ENCODE measurements at places on chromosomes 16 and 17. TPM values are rescaled to one million over a fixed set of nuclear protein-coding genes. Genes with fewer than 3 reads are reported as not detected.

Gene KCNH4
- 2.6 TPM for total RNA-seq

Gene TAT
- 0.48 TPM for total RNA-seq

DNA sequence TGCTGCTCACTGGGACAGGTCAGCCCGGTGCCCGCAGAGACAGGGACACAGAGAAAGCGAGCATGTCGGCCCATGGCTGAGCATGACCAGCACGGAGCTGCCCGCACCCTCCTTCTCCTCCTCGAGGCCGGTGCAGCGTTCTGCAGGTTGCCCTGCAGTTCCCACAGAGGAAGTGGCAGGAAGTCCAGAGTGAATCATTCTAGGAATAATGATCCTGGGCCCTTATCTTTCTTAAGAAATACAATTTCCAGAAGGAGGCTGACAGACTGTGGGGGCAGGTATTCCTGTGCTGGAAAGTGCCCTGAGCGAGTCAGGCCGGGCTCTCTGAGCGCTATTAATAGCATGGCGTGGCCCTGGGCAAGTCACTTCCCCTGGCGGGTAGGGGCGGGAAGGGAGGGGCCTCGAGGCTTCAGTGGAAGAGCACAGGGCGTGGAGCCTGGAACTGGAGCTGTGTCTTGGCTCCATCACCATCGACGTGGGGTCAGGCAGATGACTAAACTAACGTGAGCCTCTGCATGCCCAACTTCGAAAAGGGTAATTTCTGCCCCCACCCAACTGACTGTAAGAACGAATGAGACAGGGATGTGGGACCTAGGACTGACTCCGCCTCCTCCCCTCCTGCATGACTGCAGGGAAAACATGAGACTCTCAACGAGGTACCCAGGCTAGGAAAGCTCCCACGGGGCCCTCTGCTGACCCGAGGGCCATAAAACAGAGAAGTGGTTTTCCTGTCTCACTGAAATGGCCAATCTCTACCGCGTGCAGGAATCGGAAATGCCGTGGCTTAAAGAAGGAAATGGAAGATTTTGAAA lies 9.8 kb downstream of the TMEM204 start:
- peak; percentile 52 for DNase-seq

DNA sequence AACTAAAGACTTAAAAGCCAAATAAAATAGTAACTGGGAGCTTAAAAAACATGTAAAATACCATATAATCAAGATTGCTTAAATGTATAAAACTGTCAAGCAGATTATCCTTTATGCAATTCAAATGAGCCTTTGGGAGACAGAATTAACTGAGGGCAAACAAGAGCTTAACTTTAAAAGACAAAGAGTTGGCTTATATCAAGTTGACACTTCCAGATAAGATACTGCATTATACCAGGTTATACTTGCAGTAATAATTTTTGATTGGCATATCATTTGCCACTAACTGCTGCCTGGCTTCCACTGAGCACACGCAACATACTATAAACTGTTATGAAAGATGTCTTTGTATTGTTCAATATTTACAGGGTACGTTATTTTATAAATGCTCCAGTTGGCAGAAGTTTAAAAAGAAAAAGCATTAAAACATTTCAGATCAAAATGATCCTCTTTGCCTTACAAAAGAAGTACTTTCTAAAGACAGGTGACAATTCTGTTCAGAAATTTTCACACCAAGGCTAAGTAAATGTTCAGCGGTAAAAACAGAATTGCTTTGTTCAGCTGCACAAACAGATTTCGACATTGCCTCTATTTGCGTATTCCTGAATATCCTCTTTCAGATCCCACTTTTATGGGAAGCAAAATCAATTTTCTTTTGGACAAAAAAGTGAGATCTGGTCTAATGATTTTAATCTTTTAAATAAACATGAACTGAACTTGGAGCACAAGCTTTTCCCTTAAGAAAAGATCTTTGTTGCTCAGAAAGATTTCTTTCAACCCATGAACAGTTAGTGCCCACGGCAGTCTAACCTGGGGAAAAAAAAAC lies 50.7 kb downstream of the TOX3 start:
- no peak for DNase-seq

DNA sequence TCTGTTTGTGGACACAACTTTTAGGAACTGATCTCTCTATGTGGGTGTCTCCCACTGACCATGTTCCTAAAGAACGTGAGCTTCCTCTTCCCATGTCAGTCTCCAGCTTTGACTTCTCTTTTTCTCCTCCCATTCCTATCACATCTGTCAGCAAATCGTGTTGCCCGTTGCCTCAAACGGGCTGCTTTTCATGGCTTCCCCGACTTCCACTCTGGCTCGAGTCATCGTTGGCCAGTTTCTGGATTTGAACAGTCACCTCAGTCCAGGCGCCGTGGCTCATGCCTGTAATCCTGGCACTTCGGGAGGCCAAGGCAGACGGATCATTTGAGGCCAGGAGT lies 5.4 kb downstream of the ABCC1 start:
- no peak for DNase-seq

DNA sequence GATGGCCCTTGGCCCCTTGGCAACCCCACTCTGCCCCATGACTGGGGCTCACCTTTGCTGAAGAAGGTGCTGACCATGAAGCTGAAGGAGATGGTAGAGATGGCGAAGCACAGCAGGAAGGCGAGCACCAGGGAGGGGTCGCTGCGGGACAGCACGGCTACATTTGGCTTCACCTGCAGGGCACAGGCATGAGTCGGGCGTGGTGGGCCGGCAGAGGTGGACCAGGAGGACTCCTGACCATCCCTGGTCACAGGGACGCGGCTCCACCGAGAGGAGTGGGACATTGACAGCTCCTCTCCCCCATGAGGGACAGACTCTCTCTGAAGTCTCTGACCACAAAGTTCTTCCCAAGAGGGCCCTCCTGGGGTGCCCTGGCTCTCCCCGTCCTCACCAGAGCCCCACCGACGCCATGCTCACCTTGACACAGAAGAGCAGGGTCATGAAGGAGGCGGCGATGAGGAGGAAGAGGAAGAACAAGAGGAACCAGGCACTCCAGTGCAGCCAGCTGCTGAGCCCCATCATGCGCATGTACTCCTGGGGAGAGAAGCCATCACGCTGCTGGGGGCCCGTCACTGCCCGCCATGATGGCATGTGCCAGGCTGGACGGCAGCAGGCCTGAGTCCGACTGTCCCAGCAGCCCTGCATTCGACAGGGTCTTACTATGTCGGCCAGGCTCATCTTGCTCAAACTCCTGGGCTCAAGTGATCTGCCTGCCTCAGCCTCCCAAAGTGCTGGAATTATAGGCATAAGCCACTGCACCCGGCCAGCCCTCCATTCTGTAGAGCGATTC lies 23.1 kb downstream of the ABCA3 start:
- no peak for DNase-seq

DNA sequence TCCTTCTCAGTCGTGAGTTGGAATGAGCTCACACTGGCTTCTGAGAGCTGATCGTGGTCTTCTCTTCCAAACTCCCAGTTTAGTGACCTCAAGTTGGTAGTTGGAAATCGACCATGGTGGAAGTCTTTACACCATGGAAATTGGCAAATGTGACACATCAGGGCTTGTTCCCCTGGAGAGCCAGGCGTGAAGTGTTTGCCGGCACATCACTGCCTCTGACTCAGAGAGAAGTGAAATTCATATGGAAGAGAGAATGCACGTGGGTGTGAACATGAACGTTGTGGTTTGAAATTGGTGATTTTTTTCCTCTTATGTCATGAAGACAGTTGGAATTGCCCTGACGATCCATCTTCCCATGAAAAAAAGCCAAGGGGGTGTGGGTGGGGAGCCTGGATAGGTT lies 47.4 kb downstream of the AXIN2 start:
- no peak for DNase-seq

DNA sequence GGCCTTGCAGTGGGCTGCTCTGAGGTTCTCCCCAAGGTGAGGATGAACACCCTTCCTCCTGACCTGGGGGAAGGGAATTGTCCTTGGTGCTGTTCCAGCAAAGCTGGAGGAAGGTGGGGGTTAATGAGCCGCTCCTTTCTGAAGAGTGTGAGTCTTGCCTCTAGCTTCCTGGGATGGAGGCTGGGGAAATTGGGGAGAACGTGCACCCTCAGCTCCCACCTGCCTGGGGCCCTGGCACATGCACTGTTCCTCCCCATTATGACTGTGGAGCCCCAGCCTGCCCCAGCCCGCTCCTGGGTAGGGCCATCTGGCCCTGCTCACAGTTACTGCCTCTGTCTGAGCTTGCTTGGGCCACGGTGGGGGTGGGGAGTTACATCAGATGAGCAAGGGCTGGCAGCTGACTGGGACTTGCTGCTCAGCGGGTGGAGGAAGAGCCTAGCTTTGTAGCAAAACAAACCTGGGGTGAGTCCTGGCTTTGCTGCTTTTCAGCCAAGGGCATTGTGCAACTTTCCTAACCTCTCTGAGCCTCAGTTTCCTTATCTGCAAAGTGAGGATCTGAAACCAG lies 11.1 kb downstream of the TNS4 start:
- DNase-seq, result no peak

Data from activated T-cell treated with anti-CD3 and anti-CD28 coated beads, Interleukin-2, amount 50 U/mL, for 4 hours (primary cell).